ENCODE measurements at places on chromosomes 13 and 19.

DNA sequence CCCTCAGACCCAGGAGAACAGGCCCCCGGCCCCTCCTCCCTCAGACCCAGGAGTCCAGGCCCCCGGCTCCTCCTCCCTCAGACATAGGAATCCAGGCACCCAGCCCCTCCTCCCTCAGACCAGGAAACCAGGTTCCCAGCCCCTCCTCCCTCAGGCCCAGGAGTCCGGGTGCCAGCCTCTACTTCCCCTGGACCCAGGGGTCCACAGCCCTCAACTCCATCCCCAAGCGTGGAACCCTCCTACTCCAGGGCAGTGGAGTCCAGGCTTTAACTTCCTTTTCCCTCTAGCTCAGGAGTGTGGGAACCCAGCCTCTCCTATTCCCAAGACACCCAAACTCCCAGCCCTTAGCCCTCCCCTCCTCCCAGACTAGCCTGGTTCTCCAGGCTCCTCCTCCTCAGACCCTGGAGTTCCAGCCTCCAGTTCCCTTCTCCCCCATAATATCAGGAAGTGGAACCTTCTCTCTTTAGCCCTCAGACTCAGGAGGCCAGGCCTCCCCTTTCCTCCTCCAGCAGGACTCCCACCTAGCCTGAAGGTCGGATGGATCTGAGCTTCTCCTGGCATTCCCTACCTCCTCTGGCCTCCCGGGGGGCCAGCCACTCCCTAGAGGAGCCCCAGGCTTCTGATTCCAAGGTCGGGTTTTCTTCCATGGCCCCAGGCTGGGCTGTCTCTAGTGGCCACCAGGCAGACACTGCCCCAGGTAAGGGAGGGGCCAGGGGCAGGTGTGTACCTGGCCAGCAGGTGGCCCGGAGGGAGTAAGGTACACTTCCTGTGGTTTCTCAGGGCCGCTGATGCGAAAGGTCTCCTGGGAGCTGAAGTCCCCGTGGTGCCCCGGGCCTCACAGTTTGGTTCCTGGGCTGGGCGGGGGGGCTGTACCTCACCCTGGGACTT, at the start of gene TMC4:
Gene TMC4 (minus strand): TSS at position 690 of the 888 bp plus-strand sequence. CDS start 43 bp downstream, at position 647.
- DNase-seq = no peak

DNA sequence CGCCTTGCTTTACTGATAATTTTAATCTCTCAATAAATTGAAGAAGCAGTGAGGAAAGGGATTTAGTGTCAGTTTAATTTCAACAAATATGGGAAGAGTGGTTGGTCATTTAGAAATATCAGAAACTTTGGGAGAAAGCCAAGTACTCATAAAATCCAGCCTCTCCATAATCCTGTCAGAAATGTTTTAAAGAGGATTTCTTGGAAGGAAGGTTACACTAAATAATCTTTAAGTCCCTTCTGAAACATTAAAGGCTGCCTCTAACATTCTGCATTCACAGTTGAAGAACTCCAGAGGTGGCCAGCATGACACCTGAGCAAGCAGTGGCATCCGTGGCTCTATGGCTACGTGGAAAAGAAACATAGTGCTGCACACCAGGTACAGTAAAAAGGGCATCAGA, 378.5 kb downstream of the ENOX1 start:
- DNase-seq = no peak

DNA sequence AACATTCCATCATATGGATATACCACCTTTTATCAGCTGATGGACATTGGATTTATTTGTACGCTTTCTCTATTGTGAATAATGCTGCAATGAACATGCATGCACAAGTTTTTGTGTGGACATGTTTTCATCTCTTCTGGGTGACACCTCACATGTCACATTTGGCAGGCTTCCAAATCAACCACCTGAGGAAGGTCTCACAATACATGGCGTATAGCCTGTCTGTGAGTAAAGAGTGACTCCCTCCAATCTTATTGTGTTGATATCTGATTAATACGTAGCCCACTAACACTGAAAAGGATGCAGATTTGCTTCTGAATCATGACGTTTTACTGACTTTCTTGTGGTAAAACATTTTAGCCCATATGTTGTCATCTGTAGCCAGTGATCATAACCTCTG, 61.1 kb downstream of the SLC15A1 start:
- DNase-seq = no peak

DNA sequence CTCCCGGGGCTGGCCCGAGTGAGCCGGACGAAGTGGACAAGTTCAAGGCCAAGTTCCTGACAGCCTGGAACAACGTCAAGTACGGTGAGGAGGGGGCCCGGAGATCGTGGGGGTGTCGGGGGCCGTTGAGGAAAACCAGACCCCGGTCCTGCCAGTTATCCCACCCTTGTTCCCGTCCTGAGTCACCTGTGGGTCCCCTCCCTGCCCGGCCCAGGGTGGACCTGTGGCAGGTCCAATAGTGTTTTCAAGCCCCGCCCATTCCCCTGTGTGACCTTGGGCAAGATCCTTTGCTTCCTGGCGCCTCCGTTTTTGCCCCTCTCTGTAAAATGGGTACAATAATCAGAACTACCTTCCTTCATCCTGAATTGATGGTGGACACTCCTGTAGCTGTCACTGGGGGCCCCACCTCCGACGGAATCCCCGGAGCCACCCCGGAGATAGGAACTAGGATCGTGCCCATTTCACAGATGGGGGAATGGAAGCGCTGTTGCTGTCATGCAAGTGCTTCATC, 593 bp downstream of the ATG4D start:
- DNase-seq = no peak

DNA sequence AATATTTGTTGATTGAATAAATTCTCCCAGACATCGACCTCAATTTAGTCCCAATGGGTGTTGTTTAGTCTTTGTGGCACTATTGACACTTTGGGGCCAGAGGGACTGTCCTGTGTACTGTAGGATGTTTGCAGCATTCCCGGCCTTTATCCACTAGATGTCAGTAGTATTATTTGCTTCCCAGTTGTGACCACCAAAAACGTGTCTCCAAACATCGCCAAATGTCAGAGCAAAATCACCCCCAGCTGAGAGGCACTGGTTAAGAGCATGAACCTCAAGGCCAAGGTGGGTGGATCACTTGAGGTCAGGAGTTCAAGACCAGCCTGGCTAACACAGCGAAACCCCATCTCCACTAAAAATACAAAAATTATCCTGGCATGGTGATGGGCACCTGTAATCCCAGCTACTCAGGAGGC, 15.4 kb downstream of the NLRP12 start:
- DNase-seq = no peak

- no peak for DNase-seq
These were observed 217.4 kb downstream of the DLEU7 start for GRCh38 chr13:50626101-50626547.

DNA sequence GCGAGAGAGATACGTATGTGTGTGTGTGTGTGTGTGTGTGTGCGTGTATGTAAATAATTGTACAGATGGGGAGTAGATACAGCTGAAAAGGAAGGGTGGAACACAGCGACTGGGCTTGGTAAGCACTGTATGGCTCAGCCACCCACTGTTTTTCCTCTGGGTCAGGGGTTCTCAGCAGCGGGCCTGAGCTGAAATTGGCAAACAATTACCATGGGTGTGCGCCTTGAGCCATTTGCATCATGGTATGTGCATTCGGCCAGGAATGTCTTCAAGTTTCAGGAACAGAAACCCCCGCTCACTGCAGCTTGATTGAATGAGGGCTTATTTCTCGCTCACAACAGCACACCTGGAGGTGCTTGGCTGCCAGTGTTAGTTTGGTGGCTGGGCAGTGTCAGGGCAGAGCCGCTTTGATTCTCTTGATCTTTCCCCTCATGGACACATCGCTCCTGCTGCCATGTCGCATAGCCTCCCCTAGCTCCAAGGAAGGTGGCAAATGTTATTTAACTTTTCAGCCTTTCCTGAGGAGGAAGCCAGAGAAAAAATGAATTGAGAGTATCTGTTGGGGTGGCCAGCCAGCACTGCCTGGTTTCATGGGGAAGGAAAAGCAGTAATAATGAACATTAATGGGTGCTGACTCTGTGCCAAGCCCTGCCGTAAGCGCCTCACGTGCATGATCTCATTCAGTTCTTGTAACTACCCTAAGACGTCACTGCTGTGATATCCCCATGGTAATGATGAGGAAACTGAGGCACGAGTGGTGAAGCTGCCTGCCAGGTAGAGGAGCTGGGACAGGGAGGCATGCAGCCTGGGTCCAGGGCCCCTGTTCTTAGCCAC, 126.9 kb downstream of the SIPA1L3 start:
- no peak for DNase-seq

- no peak for DNase-seq
These were observed 1.1 kb downstream of the CCNE1 start for GRCh38 chr19:29812881-29813275.

DNA sequence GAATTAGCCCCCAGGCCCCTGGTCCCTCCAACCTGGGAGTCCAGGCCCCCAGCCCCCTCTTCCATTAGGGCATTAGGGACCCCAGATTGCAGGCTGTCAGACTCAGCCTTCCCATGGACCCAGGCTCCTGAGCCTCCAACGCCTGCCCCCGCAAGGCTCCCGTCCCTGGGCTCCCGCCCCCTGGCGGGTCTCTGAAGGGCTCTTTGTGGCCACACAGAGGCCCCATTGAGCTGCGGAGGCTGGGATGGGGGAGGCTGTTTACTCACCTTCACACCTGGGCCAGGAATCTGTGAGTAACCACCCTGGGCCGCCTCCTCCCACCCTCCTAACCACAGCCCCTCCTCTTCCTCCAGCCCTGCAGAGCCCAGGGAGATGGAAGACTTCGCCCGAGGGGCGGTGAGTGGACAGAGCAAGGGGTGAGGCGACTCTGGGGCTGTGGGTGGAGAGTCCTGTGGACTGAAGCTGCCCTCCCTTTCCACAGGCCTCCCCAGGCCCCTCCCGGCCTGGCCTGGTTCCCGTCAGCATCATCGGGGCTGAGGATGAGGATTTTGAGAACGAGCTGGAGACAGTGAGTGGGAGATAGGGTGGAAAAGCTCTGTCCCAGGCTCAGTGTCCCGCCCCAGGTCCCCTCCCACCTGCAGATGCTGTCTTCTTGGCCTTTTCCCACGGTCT, 4.9 kb downstream of the ARHGEF1 start:
- peak; percentile 62 for DNase-seq

DNA sequence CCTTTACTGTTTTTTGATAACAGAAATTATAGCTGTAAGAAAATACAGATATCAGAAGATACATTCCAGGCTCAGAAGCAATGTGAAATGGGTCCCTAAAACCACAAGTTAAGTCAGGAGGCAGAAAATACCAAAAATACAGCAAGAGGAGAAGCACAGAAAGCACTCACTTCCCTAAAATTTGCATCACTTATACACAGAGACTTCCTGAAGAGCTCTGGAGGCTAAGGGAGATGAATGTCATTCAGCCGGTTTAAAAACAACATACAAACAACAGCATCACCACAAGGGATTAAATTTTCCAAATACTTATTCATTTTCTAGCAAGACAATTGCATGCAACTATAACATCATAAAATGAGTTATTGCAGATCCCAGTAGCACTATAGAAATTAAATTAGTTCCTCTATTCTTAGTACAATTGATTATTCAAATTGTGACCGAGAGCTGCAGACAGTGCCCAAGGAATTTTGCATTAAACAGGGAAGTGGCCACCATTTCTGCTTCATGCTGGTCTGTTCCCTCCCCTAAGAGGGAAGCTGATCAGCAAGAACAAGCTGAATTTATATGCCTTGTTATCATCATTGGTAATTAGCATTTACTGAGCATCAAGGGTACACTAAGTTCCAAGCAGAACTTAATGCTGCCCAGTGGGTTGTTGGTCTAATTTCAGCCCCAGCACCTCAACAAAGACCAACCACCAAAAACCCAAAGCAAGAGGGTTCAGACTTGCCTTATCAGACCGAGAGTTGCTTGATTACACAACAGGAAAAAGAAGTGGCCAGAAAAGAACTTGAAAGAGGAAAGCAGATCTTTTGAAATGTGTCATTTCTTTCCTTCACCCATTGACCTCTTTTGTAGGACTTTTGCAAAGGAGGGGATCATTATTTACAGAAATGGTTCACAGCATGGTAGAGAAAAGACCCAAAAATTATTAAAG, 140.7 kb downstream of the KCTD12 start:
- no peak for DNase-seq

DNA sequence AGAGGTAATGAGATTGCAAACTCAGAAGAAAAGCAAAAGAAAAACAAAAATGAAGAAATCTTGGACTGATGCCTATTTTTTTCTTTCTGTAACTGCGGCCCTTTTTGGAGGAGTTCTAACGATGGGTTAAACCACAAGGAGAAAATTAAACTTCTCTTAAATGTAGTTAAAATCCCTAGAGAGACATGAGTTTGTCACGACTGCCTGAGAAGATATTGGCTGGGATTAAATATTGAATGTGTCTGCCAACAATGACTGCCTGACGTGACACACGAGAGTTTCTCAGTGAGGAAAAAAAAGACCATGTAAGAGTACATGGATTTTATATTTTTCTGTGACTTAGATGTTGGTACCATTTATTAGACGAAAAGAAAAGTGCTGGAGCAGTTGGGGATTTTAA, 1013.4 kb downstream of the PCDH9 start:
- DNase-seq = no peak

DNA sequence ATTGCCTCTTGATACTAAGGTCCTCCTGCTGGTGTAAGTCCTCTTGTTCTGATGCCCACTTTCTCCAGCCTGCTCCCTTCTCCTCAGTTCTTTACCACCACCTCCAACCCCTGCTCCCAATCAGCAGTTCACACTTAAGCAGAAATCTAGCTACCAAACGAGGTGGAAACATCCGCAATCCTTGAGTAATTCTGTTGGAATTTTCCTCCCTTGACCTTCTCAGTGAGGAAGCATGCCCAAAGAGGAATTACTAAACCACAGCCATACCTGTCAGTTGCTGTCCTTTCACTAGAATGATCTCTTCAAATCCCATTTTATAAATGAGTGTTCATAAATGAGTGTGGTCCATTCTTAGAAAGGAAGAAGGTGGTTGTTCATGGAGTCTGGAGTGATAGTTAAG, 289.9 kb downstream of the DACH1 start:
- no peak for DNase-seq

Data from activated CD4-positive, alpha-beta T cell treated with anti-CD3 and anti-CD28 coated beads, Interleukin-2, amount 50 U/mL, for 24 hours (primary cell).